ENCODE measurements at places on chromosomes 3 and 15.

DNA sequence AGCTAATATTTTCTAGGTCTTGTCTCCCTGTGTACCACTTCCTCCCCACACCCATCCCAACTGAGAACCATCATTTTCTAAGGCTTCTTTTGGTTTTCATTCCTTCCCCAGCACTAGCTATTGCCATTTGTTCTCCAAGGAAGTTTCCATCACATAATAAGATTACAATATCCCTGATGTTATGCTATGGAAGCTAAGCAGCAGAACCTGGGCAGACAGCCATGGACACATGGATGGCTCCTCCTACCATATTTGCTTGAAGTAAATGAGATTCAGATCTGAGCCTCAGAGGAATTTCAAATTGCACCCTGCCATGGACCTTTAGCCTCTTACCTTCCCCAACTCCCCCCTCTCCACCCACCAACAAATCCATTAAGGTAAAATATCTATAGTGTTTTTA, 31.5 kb downstream of the GASK1A start:
- H3K27me3 ChIP-seq, result peaks cover 22% of the 10 kb centered on the region
- H3K4me3 ChIP-seq, result no peak overlapping the region
- H3K27ac ChIP-seq, result no peak overlapping the region

DNA sequence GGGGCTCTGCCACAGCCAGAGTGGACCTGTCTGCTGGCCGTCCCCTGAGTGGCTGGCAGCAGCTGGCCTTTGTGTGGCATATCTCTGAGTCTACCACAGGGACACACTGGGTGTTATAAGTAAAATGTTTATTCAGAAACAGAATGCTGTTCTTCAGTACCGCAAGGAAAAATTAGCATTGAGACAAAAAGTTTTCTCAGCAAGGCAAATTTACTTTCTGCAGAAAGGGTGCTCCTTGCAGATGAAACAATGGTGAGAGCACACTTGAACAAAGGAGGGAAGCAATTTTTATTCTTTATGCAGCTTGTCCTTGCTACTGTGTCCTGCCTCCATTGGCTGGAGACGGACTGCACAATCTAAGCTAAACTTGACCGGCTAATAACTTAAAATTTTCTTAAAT, 4.0 kb downstream of the TMEM89 start:
- no peak for DNase-seq
- H3K27me3 ChIP-seq, result no peaks in the 10 kb centered on the region
- no peak overlapping the region for H3K27ac ChIP-seq
- H3K36me3 ChIP-seq, result peaks cover 12% of the 10 kb centered on the region
- H3K4me1 ChIP-seq, result no peaks in the 10 kb centered on the region
- no peak overlapping the region for H3K4me3 ChIP-seq

DNA sequence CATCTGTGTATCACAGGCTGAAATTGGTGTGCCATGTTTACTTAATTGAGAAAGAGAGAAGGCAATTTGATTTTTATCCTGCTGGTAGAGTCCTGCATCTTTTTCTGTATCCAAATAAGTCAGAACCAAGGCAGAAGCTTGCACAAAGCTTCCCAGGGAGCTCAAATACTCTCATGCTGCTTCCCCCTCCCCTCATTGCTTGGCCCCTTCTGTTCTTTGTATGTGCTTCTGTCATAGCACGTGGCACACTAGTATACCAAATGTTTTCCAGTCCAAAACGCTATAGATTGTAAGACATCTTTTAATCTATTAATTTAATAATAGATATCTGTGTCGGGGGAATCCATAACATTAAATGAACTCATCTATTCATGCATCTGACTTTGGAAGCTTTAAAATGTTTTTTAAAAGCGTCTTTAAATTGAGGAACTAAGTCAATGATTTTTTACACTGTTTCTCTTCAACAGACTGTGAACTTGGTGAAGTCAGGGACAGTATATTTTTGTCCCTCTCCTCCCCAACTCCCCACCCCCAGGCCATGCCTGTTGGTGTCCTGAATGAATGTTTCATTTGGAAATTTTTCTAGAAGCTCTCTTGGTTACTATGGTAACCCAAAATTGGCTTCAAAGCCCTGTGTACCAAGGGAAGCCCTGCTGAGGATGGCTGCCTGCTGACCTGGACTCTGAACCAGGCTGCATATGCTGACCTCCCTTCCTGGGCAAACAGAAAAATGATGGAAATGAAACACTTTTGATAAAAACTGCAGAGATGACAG, 26.2 kb upstream of the SLC35G2 start:
- no peak for DNase-seq
- no peaks in the 10 kb centered on the region for H3K27me3 ChIP-seq
- H3K4me3 ChIP-seq, result no peak overlapping the region
- H3K36me3 ChIP-seq, result no peaks in the 10 kb centered on the region

DNA sequence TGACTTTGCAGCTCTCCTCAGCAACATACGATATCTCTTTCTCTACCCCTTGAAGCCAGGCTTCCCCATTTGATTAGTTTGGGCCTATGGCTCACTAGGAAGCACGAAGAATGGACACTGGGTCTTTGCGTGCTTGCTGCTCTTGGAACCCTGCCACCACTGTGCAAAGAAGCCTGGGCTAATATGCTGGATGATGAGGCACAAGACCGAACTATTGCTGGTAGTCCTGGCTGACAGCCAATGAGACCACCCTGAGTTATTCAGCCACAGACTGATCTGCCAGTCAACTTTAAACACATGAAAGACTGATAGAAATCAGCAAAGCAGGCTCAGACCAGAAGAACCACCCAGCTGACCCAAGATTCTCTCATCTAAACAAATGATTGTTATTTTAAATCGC, 250.3 kb downstream of the CBLB start:
- DNase-seq, result no peak
- H3K36me3 ChIP-seq, result no peaks in the 10 kb centered on the region
- no peak overlapping the region for H3K4me3 ChIP-seq
- H3K27ac ChIP-seq, result no peak overlapping the region
- H3K4me1 ChIP-seq, result peaks cover 8% of the 10 kb centered on the region
- H3K27me3 ChIP-seq, result no peaks in the 10 kb centered on the region

DNA sequence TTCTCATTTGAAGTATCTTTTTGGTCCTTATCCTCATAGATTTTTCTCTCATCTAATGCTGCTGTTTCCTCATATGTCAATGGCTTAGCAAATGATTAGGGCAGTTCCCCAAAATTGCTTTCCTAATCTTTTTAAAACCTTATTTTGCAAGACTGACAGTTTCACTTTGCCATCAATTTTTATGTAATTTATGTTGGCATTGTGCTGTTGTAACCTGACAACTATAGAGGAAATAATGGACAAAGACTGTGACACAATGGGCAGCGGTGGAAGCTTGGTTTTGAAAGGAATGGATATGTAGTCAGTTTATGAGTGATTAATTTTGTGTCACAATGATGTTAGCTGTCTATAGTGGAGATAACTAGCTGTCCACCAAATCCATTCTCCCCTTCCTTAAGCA, 10.6 kb upstream of the SH3BP5 start:
- no peaks in the 10 kb centered on the region for H3K27me3 ChIP-seq
- DNase-seq, result no peak
- no peak overlapping the region for H3K4me3 ChIP-seq
- H3K36me3 ChIP-seq, result no peaks in the 10 kb centered on the region

DNA sequence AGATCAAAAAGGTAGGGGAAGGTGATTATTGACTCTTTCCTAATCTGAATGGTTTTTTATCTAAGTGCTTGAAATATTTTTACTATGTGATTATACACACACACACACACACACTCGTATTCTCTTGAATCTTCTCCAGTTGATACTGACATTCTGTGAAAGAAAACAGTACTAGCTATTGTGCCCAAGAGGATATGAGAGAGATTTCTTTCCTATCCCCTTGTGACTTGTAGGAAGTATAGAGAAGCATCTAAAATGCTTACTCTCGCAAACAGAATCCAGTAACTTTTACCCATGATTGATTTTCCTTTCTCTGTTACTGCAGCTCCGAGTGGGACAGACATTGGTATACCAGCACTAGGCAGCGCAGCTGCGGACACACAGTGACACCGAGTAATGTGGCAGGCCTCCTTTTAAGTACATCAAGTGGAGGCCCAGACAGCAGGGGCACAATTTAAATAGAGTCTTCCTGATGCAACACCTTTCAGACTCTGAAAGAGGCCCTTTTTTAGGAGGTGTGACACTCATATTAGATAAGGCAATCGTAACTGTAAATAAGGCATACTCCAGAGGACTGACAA, 421.0 kb upstream of the CNTN4 start:
- DNase-seq, result no peak
- no peaks in the 10 kb centered on the region for H3K27me3 ChIP-seq
- H3K36me3 ChIP-seq, result peaks cover 4% of the 10 kb centered on the region
- no peak overlapping the region for H3K27ac ChIP-seq
- H3K4me1 ChIP-seq, result peaks cover 3% of the 10 kb centered on the region

- H3K4me1 ChIP-seq, result peaks cover 16% of the 10 kb centered on the region
- H3K4me3 ChIP-seq, result no peak overlapping the region
- H3K27me3 ChIP-seq, result no peaks in the 10 kb centered on the region
- no peak for DNase-seq
- no peak overlapping the region for H3K27ac ChIP-seq
Observed at GRCh38 chr15:75659141-75659771, 11.5 kb downstream of the SNX33 start.

DNA sequence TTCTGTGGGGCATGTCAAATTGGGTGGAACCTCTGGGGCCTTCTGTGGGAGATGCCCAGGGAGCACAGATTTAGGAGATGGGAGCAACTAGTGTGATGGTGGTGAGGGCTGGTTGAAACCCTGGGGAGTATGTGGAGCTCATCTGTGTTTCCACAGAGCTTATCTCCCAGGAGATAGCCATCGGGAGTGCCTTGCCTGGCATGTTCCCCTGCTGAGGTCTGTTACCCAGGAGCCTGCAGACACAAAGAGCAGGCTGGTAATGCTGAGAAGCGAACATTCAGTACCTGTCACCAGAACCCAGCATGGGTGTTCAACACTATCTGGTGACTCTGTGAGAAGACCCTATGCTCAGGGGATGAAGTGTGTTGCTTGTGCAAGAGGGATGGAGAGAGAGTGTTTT, 85.0 kb downstream of the CLSTN2 start:
- H3K4me1 ChIP-seq, result peaks cover 8% of the 10 kb centered on the region
- H3K27ac ChIP-seq, result no peak overlapping the region
- no peak overlapping the region for H3K4me3 ChIP-seq
- H3K27me3 ChIP-seq, result peaks cover 17% of the 10 kb centered on the region
- H3K36me3 ChIP-seq, result no peaks in the 10 kb centered on the region

- no peak overlapping the region for H3K27ac ChIP-seq
- peaks cover 5% of the 10 kb centered on the region for H3K4me1 ChIP-seq
- no peak for DNase-seq
- H3K27me3 ChIP-seq, result no peaks in the 10 kb centered on the region
- peaks cover 39% of the 10 kb centered on the region for H3K36me3 ChIP-seq
Observed at GRCh38 chr3:40463579-40463978, 6.4 kb downstream of the RPL14 start.

- H3K4me1 ChIP-seq, result no peaks in the 10 kb centered on the region
- DNase-seq, result no peak
- H3K27me3 ChIP-seq, result peaks cover 81% of the 10 kb centered on the region
- H3K4me3 ChIP-seq, result no peak overlapping the region
Observed at GRCh38 chr15:45105586-45105985, 8.4 kb downstream of the DUOX2 start.

DNA sequence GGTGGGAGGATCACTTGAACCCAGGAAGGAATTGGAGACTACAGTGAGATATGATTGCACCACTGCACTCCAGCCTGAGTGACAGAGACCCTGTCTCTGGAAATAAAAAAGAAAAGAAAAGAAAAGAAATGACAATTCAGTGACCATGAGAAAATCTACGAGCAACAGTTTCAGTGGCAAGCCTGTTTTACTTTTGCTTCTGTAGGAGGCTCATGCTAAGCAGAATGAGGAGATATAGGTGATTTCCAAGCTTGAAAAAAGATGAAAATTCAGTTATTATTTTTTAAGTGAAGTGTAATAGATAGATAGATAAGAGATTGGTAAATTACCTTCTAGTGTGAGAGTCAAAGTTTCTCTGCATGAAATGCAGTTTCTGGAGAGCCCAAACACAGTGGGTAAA, 651.1 kb downstream of the GRM7 start:
- no peaks in the 10 kb centered on the region for H3K4me1 ChIP-seq
- no peak overlapping the region for H3K27ac ChIP-seq
- DNase-seq, result no peak

GRCh38 chr15:62834686-62835329, 207.7 kb upstream of the TPM1 start:
- no peak overlapping the region for H3K27ac ChIP-seq
- H3K27me3 ChIP-seq, result no peaks in the 10 kb centered on the region
- no peak for DNase-seq
- H3K4me1 ChIP-seq, result peaks cover 18% of the 10 kb centered on the region

GRCh38 chr15:88322461-88322860, 65.9 kb upstream of the NTRK3 start:
- DNase-seq, result no peak
- peaks cover 59% of the 10 kb centered on the region for H3K27me3 ChIP-seq
- no peak overlapping the region for H3K27ac ChIP-seq
- no peaks in the 10 kb centered on the region for H3K36me3 ChIP-seq
- H3K4me1 ChIP-seq, result no peaks in the 10 kb centered on the region

- H3K4me3 ChIP-seq, result no peak overlapping the region
- DNase-seq, result no peak
- no peaks in the 10 kb centered on the region for H3K36me3 ChIP-seq
- no peak overlapping the region for H3K27ac ChIP-seq
- peaks cover 26% of the 10 kb centered on the region for H3K4me1 ChIP-seq
- no peaks in the 10 kb centered on the region for H3K27me3 ChIP-seq
Observed at GRCh38 chr3:42831321-42831713, 22.1 kb downstream of the ACKR2 start.
